ENCODE measurements at places on chromosomes 6 and 20. TPM values are rescaled to one million over a fixed set of nuclear protein-coding genes. Genes with fewer than 3 reads are reported as not detected.

TSPYL4 gene
- total RNA-seq, result 7.6 TPM

SPACA1 gene
- not detected for total RNA-seq

C6orf58 gene
- total RNA-seq, result not detected

ATAT1 gene
- 15.8 TPM for total RNA-seq

RAET1G gene
- 1.2 TPM for total RNA-seq

GLP1R gene
- total RNA-seq, result not detected

PAK5 gene
- not detected for total RNA-seq

ZC3H12D gene
- 0.26 TPM for total RNA-seq

HLA-DQB1 gene
- 0.51 TPM for total RNA-seq

BNIP5 gene
- not detected for total RNA-seq

CST1 gene
- total RNA-seq, result not detected

EYA4 gene
- total RNA-seq, result not detected

IRF4 gene
- total RNA-seq, result 0.72 TPM

FNDC1 gene
- 0.23 TPM for total RNA-seq

CRYBG1 gene
- 32.3 TPM for total RNA-seq

SNAP91 gene
- 0.95 TPM for total RNA-seq

TOX2 gene
- total RNA-seq, result 85.4 TPM

LY6G5C gene
- total RNA-seq, result 0.62 TPM

POPDC3 gene
- total RNA-seq, result 29.2 TPM

LPIN3 gene
- total RNA-seq, result 21.0 TPM

ATG5 gene
- total RNA-seq, result 51.4 TPM

NR2E1 gene
- 0.13 TPM for total RNA-seq

KIAA1755 gene
- 0.08 TPM for total RNA-seq

ABHD16B gene
- total RNA-seq, result not detected

CCHCR1 gene
- total RNA-seq, result 37.1 TPM

BHLHE23 gene
- not detected for total RNA-seq

SFT2D1 gene
- 54.1 TPM for total RNA-seq

C20orf144 gene
- total RNA-seq, result not detected

DEF6 gene
- 0.59 TPM for total RNA-seq

GNRH2 gene
- 0.49 TPM for total RNA-seq

OVOL2 gene
- 0.77 TPM for total RNA-seq

MYO6 gene
- total RNA-seq, result 52.3 TPM

GFOD1 gene
- total RNA-seq, result 0.62 TPM

GHRH gene
- total RNA-seq, result not detected

NEURL2 gene
- 3.0 TPM for total RNA-seq

SLC17A3 gene
- total RNA-seq, result not detected

TREML1 gene
- not detected for total RNA-seq
